ENCODE measurements at places on chromosomes 3 and 15.

- DNase-seq, result no peak
Measured at GRCh38 chr15:89221543-89221942, at the start of gene RLBP1. Gene RLBP1, minus strand, starts transcription at chr15:89221579. Its CDS starts 2,604 bp downstream, at chr15:89218975.

DNA sequence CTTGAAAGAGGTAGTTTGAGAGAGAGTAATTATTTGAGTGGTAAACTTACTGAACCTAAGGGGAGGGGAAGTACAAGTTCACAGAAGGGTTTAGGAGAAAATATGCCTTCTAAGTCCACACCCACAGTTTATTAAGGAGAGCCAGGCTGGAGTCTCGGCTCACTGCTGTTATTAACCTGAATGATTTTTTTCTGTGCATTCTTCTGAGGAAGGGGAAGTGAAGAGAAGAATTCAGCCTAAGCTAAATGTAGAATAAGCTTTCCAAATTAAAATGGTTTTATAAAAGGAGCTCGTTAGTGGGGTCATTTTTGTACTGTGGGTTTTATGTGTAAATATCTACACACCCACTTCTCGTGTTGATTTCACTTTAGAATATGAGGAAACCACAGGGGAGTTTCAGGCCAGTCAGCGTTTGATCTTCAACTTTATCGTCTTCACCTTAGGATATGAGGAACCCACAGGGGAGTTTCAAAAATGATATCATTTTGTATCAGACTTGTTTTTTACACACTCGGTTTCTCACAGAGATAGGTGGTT lies 1.5 kb downstream of the WHAMM start:
- no peak for DNase-seq

GRCh38 chr15:44308415-44308814 lies 19.9 kb downstream of the GOLM2 start:
- no peak for DNase-seq

GRCh38 chr3:71728632-71729342 lies 3.6 kb upstream of the EIF4E3 start:
- no peak for DNase-seq

DNA sequence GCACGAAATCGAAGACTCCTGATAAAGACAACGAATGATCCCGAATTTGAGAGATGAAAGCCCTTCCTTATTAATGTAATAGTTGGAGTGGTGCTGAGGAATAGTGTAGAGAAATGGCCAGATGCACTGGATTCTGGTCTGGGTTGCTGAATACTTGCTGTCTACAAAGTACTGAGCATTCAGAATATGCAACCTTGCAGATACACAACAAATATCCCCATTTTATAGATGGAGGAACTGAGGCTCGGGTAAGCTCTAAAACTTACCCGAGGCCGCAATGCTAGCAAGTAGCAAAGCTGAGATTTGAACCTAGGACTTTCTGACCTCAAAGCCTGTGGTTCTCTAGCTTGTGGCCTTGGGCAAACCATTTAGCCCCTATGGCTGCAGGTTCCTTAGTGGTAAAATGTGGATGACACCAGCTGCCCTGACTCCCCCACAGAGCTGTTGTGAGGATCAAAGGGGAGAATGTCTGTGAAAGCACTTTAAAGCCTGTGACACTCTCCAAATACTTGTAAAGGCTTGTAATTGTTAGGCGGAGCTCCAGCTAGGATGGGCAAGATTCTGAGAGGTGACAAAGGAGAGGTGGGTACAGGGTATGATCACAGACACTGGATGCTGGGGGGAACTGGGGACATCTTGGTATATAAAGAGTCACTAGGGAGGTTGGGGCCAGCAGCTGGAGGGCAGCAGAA lies 39.8 kb downstream of the FOXB1 start:
- no peak for DNase-seq

- DNase-seq, result no peak
Measured at GRCh38 chr3:193560870-193561269, 6.2 kb upstream of the ATP13A4 start.
